ENCODE measurements at places on chromosomes 2 and 18.

DNA sequence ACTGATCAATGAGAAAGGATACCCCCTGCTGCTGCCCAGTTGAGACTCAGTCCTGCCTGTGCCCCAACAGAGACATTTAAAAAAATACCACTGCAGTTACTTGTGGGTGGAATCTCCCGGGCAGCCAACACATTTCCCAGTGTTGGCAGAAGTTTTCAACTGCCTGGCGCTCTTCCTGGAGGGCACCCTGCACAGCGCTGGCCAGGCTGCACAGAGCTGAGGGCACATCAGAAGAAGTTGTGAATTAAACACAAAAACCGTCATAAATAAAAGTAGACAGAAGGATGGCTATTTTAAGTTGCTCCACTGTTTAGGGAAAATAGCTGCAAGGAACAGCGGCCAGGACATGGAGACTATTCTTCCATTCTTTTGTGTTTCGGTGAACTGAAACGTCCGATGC, 110.2 kb upstream of the THOC1 start:
- no peak for DNase-seq

GRCh38 chr18:36441426-36442240, 144.1 kb downstream of the FHOD3 start:
- DNase-seq = no peak

DNA sequence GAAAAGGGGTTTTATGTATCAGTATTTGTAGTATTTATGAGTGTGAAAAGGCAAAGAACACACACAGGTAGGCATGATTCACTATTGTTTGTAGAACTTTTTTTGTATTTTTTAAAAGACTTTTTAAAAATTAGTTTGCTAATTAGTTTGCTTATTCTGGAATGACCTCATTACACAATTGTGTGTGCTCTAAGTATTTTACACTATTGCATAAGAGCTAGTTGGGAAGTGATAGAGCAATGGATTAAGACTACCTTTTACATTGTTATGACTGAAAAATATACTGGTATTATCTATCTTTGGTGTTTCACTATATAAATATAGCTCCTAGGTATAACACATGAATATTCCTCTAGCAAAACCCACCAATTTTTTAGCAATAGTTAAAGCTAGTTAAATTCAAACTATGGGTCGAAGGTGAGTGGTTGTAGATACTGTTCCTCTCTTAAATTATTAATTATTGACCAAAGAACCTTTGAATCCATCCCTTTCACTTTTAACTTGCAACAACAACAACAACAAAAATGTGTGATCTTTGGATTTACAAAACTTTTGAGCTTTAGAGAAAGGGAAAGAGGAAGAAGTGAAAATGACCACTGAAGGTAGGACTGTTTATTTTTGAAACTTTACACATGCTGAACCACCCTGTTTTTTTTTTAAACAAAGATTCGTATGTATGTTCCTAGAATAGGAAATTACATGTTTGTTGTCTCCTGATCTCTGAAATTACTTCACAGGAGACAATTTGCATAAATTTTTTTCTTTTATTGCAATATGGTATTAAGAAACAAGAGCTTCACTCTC, 18.7 kb downstream of the ITPRID2 start:
- no peak for DNase-seq

- DNase-seq = no peak
Measured at GRCh38 chr18:8908792-8909510, 193.5 kb upstream of the NDUFV2 start.

DNA sequence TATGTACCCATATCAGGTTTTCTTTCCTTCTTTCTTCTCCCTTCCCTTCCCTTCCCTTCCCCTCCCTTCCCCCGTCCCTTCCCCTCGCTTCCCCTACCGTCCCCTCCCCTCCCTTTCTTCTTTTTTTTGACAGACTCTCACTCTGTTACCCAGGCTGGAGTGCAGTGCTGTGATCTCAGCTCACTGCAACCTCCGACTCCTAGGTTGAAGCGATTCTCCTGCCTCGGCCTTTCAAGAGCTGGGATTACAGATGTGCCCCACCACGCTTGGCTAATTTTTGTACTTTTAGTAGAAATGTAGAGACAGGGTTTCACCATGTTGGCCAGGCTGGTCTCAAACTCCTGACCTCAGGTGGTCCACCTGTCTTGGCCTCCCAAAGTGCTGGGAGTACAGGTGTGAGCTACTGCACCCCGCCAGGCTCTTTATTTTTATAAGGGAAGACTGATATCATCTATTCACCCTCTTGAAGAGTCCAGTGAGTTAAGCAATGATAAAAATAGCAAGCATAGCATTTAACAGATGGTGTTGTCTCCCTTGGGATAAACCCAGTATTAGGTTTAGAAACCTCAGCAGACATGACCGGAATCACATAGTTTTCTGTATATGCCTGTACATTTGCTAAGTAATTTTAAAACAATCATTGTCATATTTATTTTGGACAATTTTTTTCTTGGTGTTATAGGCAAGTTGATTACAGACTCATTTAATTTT, 888.4 kb downstream of the TRIB2 start:
- DNase-seq = no peak

DNA sequence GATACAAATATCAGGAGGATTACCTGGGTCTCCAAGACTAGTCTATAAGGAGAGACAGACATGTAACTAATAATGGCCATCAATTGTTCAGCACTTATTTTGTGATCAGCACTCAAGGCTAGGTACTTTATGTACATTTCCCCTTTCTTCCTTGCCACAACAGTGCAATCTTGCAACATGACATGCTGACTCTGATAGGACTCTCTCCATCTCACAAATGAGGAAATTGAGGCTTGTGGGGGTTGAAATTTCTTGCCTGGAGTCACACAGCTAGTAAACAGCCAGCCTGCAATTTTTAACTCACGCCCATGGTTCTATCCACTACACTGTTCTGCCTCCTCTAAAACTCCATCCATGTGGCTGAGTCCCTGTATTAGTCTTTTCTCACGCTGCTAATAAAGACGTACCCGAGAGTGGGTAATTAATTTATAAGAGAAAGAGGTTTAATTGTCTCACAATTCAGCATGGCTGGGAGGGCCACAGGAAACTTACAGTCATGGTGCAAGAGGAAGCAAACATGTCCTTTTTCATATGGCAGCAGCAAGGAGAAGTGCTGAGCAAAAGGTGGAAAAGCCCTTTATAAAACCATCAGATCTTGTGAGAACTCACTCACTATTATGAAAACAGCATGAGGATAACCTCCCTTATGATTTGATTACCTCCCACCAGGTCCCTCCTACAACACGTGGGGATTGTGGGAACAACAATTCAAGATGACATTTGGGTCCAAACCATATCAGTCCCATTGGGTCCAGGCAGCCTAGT, 302.4 kb downstream of the PLCL1 start:
- DNase-seq = no peak

DNA sequence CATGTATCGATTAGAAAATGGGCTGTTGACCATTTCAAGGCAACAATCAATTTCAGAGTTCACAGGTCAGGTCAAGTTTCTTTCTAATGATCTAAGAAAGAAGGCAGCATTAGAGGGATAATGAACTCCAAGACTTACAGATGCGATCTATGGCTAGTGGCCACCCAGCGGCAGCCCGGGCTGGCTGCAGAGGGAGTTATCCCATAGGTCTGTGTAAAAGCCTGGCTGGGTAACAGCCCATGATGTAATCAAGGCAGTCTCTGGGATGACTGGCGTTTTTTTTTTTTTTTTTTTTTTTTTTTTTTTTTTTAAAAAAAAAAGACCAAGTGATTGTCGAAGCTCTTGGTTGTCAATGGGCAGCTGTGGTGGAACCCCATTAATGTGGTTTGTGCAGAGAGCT, 171.1 kb upstream of the SKOR2 start:
- no peak for DNase-seq

GRCh38 chr2:66305718-66306117, 129.2 kb upstream of the MEIS1 start:
- no peak for DNase-seq

- no peak for DNase-seq
Measured at GRCh38 chr18:6714010-6714409, 15.5 kb upstream of the ARHGAP28 start.

GRCh38 chr2:109421101-109421500, 192.7 kb downstream of the SEPTIN10 start:
- DNase-seq = no peak

DNA sequence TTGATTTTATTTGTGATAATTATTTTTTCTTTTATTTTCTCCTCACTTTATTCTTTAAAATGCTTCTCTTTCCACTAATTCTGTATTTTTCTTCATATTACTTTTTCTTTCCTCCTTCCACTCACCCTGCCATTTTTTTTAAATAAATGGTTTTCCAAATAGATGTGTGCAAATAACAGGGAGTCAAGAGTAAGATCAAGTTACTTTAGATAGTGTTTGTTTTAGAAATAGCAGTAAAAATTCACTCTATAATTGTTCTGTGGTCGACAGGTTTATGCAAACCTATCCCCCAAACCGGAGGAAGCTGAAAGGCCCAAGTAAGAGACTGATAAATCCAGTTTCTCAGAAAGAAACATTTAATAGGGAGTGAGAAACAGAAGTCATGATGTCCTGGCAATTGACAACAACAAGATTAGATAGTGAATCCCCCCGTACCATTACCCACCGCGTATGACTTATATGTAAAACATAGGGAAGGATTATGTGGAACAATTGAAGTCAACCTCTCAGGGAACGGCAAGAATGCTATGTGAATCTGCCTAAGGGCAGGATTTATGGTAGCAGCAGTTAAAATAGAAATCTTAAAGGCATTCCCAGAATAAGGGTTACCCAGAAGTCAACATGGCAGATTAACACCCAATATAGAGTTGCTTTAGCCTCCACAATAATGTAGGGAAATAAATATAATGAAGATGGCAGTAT, 75.5 kb downstream of the KYNU start:
- DNase-seq = no peak

DNA sequence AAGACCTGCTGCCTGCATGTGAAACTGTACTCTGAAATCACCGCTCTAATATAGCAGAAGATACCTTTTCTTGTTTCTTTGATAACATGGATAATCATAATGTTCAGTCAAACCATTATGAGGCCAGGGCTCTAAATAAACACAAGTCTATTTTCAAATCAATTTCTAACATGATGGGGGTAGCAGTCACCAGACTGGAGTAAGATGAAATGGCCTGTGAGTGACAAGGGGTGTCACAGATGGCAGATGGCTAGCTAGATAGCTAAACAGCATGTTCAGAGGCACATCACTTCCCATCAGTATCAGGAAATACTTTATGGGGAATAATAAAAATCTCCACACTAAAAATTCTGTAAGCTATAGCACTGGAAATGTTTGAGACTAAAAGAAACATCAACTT, 14.0 kb downstream of the MBD2 start:
- no peak for DNase-seq

DNA sequence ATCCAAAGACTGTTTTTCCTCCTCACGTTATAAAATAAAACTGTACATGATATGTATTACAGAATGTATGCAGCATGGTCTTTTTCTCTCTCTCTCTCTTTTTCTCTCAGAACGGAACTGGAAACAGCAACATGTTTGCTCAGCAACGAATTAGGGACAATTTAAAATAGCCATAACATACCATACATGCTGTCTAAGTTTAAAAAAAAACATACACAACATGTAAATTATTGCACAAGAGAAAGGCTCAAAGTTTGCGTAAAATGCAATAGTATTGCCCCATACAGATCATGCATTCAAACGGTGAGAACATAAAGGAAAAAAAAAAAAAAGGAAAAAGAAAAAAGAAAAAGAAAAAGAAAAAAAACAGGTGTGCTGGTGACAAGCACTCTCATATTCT, 93.6 kb downstream of the BCL11A start:
- DNase-seq = no peak

- no peak for DNase-seq
Measured at GRCh38 chr2:27727257-27727656, 44.3 kb upstream of the MRPL33 start.

DNA sequence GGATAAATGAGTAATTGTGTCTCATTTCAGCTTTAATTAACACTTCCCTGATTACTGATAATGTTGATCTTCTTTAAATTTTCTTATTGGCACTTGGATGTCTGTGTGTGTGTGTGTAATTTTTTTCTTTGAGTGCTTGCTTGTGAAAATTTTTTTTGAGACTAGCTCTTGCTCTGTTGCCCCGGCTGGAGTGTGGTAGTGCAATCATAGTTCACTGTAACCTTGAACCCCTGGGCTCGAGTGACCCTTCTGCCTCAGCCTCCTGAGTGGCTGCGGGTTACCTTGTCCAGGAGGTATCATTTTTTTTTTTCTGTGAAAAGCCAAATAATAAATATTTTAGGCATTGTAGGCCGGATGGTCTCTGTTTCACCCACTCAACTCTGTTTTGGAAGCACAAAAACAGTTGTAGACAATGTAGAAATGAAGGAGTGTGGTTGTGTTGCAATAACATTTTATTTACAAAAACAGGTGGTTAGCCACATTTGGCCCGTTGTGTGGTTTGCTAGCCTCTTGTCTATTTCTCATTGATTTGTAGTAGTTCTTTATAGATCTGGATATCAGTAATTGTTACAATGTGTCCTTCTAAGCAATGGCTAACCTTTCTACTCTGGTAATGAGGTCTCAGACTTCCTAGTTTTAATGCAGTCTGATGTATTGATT, 7.9 kb downstream of the IL1RL2 start:
- no peak for DNase-seq

- no peak for DNase-seq
Measured at GRCh38 chr2:180540761-180541160, 439.6 kb upstream of the UBE2E3 start.

DNA sequence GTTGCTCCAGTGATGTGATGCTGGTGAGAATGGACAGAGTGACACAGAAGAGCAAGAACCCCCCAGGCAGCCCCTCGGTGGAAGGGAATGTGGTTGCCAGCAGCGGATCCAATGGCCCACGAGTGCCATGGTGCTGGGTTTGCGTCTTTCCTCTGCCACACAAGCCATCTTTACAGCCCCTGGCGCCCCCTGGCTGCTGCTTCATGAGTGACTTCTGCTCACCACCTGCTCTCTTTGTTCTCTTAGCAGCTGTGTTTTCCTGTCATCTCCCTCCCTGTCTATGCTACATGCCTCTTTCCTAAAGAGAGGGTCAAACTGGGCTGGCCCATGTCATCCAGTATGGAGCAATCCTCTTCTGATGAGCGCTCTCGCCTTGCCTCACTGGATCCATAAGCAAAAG, 300.0 kb upstream of the SMIM21 start:
- DNase-seq = no peak

- DNase-seq = no peak
Measured at GRCh38 chr2:197280015-197280702, 30.4 kb downstream of the ANKRD44 start.

GRCh38 chr2:108612514-108613183, 78.4 kb downstream of the LIMS1 start:
- DNase-seq = no peak

- no peak for DNase-seq
Measured at GRCh38 chr2:224883172-224883516, 159.1 kb downstream of the DOCK10 start.

- no peak for DNase-seq
Measured at GRCh38 chr18:75031717-75032317, 177.1 kb downstream of the PTGR3 start.

DNA sequence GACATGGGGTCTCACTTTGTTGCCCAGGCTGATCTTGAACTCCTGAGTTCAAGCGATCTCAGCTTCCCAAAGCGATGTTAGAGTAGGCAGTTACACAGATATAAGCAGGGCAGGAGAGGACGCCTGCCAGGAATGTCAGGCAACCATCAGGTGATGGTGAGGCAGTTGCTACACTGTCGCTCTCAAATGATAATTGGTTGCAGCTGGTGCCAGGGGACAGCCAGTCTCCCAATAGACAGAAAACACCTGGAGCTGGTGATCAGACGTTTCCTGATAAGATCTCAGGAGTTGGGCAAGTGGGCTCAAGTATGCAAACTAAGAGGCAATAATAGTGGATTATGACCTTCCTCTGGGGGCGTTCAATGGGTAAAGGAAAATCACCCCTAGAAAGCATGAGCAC, 163.1 kb upstream of the RGPD4 start:
- DNase-seq = no peak

- DNase-seq = no peak
Measured at GRCh38 chr2:88832311-88832991, 141.0 kb downstream of the RPIA start.
